ENCODE measurements at places on chromosomes 6 and 20.
A peak's percentile ranks its signal among the peaks of the same experiment; 100 is the strongest.

GRCh38 chr6:139028215-139028657 is 309 bp upstream of the ABRACL start:
- no peak for DNase-seq

DNA sequence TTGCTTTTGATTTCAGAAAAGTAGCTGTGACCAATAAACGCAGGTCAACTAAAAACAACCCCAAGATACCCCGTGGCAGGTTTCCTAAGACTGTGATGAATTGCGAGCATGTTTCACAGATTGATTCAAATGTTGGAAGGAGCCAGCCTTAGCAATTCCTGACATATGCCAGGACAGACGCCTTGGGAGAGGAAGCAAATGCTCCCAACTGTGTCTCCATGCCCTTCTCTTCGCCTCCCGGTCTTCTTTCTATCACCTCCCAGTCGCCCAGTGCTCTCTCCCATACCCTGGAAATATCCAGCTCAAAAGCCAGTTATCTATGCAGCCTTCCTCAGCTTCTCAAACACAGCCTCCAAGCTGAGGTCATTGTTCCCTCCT is 32.0 kb downstream of the KIAA0319 start:
- DNase-seq = no peak

- no peak for DNase-seq
These were observed 44.8 kb upstream of the CTAGE9 start for GRCh38 chr6:131755597-131755996.

DNA sequence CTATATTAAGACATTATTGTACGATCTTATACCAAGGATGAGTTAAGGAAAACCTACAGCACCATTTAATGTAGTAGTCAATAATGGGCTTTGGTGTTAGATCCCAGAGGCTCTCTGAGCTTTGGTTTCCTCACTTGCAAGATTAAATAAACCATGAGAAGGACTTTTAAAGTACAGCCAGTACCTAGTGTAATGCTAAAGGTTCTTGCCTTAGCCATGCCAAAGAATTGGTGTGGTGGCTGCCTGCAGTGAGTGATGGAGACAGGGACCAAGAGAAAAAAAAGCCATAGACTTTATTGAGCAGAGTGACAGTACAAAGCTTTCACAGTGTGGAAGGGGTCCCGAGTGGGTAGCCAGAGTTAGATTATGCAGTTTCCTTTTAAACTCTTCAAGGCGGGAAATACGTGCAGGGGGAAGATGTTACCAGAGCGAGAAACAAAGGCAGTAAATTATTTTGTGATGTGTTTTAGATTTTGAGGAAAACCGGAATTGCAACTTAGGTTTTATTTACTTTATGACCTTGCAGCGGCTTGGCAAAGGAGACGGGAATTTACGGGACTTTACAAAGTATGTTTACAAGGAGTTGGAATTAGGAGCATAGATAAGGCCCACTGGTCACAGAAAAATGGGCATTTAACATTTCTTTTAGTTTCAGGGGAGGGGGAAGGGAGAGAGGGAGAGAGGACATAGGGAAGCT is 100.4 kb downstream of the MYO6 start:
- no peak for DNase-seq

GRCh38 chr20:33026072-33026778 is 5.2 kb upstream of the BPIFB6 start:
- DNase-seq = no peak

DNA sequence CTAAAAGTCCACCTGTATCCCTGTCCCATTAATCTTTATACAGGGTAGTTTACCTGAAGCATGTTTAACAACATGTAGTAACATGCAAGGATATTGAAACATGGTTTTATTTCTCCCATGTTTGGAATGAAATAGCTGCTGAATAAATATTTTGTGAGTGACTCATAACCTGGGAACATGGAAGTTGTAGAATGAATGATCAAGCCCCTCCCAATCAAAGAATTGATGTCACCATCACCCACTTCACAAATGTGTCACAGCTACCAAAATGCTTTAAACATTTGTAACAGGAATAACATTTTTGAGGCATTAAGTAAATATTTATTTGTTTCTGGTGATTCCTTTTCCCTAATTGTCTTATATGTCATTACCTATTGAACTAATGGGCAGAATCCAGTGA is 58.9 kb upstream of the TNFAIP3 start:
- no peak for DNase-seq

DNA sequence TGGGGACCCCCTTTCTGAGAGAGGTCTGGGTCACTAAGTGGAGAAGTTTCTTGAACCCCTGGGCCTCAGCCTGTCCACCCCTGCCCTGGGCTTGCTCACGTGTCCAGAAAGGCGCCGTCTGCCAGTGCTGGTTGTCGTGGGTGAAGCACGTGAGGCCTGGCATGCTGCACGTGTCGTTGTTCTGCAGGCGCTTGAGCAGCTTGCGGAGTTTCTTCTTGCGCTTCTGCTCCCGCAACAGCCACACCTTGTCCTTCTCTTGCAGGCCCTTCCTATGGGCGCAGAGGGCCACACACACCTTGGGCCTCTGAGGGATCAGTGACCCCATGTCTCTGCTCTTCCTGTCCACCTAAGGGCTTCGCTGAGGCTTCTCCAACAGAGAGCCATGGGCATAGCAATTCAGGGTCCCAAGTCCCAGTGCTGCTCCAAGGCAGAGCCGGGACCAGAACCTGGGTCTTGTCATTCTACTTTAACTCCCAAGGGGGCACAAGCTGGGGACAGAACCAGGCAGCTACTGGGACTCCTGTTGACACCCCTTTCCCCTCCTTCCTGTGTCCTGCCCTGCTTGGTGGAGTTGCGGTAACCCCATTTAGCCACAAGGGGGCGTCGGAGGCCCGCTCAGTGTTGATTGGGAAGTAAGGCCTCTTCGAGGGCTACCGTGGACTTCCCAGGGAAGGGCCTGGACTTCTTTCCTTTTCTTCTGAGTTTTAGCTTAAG is 121.8 kb downstream of the SULF2 start:
- peak; percentile 83 for DNase-seq

DNA sequence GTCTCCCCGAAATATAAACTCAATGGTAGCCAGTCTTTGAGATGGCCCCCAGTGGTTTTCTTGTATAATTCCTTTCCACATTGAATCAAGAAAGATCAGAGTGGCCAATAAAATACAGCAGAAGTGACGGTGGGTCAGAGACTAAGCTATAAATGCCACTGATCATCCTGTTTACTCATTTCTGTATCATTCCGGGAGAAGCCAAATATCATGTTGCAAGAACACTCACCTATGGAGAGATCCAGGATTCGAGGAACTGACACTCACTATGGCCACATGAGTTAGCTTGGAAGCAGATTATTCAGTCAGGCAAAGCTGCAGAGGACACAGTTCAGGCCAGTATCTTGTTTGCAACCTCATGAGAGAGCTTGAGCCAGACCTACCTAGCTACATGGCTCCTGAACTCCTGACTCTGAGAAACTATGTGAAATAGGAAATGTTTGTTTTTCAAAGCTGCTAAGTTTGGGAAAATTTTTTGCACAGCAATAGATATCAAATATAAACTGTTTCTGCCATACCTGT is 132.4 kb upstream of the ADGRF1 start:
- DNase-seq = no peak

GRCh38 chr6:28720357-28721231 is 194.9 kb downstream of the GPX5 start:
- DNase-seq = no peak
